ENCODE measurements at places on chromosomes 5 and 9. TPM values are rescaled to one million over a fixed set of nuclear protein-coding genes. Genes with fewer than 3 reads are reported as not detected.
A peak's percentile ranks its signal among the peaks of the same experiment; 100 is the strongest.

The SLC6A18 gene
- not detected for total RNA-seq

The GLRA1 gene
- not detected for total RNA-seq

The PCDHB11 gene
- 0.25 TPM for total RNA-seq

The OTP gene
- total RNA-seq = not detected

The GABRA6 gene
- not detected for total RNA-seq

DNA sequence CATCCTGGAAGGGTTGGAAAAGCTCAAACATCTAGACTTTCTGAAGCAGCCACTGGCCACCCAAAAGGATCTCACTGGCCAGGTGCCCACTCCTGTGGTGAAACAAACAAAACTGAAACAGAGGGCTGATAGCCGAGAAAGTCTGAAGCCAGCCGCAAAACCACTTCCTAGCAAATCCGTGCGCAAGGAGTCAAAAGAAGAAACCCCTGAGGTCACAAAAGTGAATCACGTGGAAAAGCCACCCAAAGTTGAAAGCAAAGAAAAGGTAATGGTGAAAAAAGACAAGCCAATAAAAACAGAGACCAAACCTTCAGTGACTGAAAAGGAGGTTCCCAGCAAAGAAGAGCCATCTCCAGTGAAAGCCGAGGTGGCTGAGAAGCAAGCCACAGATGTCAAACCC is 87.6 kb downstream of the MAP1B start:
- peak; percentile 65 for DNase-seq

GRCh38 chr5:159785656-159786055 is 130.6 kb upstream of the ADRA1B start:
- no peak for DNase-seq

DNA sequence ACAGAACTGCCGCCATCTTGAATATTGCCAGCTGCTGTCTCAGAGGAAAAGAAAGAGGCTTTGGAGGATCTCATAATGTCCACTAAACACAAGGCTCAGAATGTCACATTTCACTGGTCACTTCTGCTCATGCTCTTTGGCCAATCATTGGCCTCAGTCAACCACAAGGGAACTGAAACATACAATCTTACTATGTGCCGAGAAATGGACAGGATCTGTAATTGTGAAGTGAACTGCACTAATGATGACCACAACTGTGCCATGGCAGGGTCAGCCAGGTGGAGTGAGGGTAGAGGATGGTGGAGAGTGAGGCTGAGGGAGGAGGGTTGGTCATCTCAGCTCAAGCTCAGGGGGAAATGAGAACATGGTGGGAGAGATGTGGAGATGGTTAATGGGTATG is 32.8 kb downstream of the GDNF start:
- DNase-seq = no peak

GRCh38 chr9:126290871-126291270 is 35.8 kb upstream of the MVB12B start:
- DNase-seq = no peak

DNA sequence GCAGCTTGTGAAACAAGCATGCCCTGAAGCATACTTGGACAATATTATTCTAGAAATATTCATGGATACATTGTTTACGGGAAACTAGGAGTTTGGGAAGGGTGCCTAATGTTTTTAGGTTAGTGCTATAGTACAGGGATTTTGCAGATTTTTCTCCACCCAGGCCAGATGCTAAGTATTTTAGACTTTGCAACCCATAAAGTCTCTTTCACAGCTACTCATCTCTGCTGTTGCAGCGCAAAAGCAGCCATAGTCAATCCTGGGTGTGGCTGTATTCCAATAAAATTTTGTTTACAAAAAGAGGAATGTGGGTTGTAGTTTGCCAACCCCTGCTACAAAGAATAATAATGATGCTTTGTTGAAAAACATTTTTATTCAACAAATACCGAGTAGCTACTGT is 106.2 kb downstream of the CEMIP2 start:
- DNase-seq = no peak

GRCh38 chr5:111960476-111961215 is 203.7 kb upstream of the NREP start:
- peak; percentile 46 for DNase-seq

DNA sequence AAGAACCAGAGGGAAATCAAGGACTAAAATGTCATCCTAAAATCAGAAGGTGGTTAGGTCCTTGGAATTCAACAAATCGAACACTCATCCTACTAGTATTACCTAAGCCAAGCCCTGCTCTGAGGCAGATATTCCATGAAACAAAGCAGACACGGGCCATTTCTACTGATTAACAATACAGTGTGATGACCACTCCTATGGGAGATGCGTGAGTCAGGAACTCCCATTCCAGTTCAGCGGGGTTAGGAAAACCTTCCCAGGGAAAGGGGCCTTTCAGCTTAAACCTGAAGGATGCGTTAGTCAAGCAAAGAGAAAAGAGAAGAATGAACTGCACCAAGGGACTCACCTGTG is 117.8 kb upstream of the LHFPL2 start:
- DNase-seq = no peak

DNA sequence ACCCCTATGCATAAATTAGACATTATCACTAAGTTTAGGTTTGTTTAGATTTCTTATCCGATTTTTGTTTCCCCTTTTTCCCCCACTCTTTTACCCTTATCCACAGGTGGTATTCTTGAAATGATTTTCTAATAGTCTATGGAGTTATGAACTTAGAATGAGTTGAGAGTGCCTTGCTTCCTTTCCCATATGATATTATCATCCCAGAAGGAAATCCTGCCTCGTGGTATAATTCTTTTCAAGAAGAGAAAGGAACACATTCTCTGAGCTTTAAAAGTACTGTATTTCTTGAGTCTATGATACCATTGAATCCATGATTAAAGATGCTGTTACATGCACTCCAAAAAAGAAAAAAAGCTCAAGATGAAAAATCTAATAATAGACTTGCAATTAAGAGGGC is 76.9 kb upstream of the ADAMTSL1 start:
- no peak for DNase-seq

DNA sequence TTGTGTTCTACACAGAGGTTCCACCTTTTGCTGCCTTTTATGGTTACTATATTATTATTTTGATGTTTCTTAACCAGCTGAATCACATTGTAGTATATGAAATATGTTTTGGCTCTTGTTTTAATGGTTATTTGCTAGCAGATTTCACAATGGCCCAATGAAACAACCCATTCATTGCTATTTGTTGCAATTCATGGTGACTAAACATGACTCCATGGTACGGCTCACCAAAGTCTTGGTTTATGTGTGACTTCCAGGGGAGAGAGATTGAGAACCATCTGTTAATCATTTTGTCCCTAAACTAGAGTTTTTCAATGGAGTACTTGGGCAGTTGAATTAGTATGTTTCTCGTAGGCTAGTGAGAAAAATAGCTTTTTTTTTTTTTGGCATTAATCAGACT is 108.4 kb downstream of the GHR start:
- no peak for DNase-seq

- peak; percentile 89 for DNase-seq
Measured at GRCh38 chr5:174549254-174549653, 175.1 kb upstream of the MSX2 start.

DNA sequence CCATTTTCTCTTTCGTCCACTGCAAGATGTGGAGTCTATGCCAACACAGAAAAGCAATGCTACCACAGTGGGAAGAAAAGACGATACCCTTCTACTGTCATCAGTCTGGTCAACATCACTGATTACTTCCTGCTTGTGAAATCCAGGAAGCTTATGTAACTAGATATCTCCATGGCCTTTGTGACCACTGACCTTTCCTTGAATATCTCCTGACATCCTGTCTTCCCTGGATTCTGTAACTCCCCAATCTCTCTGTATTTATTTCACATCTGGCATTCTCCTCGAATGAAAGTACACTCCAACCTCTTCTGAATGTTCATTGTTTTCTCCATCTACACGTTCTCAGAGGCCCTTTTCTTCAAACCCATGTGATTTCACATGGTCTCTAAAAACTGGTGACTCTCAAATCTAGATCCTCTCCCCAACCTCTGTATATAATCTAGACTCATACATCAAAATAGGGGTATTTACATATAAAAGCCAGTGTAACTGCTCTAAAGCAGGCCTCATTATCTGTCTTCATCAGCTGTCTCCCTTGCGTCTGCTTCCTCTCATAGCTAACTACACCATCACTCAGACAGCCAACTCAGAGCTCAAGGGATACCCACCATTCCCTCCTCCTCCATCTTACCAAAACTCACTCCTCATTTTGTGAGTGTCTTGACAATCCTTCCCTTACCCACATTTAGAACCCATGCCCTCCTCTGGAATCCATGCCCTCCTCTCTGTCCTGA is 156.8 kb downstream of the SEMA5A start:
- DNase-seq = peak; percentile 13

DNA sequence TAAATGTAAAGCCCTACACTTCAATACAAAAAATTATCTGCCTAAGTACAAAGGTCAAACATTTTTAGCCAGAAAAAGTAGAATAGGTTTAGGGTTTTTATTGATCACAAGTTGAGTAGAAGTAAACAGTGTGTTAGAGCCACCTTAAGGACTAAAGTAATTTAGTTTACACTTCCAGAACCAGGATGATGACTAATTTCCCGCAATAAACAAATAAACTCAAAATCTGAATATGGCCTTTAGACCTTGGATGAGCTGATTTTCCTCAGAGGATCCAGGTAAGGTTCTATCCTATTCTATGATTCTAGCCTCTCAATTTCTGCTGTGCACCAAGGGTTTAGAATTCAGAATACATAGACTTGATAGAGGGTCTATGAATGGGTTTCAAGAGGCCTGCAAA is 179.4 kb upstream of the TBCA start:
- DNase-seq = no peak

DNA sequence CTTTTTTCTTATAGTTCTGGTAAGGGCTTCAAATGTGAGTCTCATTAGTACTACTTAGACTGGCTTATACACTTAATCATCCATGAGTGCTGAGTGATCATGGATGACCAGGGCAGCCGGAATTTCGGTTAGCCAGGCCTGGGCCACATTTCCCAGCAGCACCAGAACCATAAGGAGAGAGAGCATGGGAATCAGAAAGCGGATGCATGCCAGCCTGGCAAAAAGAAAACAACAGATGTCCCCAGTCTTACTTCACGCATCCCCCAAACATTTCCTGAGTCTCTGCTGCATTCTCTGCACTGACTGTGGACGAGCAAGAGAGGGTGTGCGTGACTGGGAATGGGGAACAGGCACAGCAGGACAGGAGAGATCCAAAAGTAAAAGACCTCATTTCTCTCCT is 371.1 kb upstream of the ZNF608 start:
- no peak for DNase-seq

DNA sequence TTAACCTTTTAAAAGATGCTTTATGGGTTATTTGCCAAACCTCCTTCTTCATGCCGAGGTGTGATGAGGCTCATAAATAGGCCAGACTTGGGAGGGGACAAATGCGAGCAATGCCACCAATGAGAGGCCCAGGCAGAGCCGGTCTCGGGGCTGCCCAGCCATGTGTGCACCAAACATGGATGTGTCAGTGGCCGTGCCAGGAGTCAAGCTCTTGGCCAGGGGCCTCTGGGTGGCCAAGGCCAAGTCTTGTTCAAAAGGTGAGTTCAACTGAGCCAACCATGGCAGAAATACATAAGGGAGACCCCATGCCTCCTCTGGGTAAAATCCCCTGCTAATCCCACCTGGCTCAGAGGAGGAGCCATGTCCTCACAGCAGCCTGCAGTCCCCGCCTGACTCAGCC is 10.9 kb upstream of the LCN15 start:
- no peak for DNase-seq

GRCh38 chr5:127299678-127300077 is 9.1 kb downstream of the MEGF10 start:
- peak; percentile 18 for DNase-seq

DNA sequence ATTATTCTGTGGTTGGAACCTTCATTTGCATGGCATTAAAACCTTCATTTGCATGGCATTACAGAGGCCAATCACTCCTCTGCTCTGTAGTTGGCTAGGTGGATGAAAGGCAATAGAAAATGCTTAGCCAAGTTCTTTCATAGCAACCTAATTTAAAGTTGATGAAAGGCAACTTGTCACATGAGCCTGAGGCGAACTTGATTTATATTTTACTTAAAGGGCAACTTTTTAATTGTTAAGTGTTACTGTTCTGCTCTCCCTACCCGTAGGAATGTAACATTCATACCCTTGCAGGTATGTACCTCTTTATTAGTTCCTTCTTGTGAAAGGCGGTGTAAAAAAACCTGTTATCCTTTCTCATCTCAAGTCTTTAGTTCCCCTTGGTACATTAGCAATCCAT is 7.9 kb upstream of the ERMP1 start:
- DNase-seq = no peak

- no peak for DNase-seq
Measured at GRCh38 chr5:39471836-39472508, 47.2 kb upstream of the DAB2 start.

DNA sequence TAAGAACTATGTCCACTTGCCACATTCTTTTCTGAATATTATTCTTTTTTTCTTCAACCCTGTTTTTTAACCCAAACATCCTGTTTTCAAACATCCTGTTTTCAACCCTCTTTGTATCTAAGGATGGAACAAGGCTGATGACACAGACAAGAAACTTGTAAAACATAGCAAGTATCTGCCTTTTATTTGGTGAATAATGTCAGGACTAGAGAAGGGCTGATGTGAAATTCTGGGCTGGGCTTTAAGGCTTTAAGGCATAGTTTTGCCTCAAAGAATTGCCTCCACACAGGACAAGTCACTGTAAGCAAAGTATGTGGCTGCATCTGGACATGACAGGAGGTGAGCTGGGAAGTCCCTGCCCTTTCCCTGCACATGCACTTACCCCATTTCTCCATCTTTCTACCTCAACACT is 42.5 kb upstream of the RIC1 start:
- DNase-seq = peak; percentile 69

GRCh38 chr5:1966461-1966860 is 83.7 kb upstream of the IRX4 start:
- DNase-seq = no peak

- DNase-seq = peak; percentile 98
Measured at GRCh38 chr9:3863111-3863528, 337.3 kb upstream of the RFX3 start.

GRCh38 chr5:33649549-33650482 is 209.1 kb downstream of the TARS1 start:
- peak; percentile 90 for DNase-seq

DNA sequence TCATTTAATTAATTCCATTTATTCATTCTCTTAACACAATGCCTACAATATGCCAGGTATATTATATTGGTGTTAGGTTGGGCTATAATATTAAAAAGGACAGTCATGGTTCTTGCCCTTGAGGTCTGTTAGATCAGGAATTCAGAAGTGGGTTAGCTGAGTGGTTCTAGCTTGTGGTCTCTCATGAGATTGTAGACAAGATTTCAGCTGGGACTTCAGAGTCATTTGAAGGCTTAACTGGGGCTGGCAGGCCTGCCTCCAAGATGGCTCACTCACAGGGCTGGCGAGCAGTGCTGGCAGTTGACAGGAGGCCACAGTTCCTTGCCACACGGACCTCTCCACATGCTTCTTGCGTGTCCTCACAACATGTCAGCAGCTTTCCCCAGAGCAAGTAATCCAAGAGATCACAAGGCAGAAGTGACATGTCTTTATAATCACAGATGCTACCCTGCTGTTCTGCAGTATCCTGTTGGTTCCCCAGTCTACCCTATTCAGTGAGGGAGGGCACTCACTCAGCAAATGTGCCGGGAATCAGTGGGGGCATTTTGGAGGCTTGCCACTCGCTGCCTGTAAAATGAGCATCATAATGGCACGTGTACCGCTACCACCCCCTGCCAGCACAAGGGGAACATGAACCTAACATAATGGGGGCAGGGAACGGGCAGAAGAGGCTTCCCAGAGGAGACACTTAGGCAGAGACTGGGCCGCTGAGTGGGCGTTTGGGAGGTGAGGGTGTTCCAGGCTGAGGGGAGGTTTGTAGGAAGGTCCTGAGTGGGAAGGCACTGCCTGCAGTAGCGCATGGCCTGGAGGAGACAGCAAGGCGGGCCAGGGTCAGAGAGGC is 70.0 kb downstream of the EXOSC2 start:
- peak; percentile 53 for DNase-seq

GRCh38 chr9:19375538-19375937 is 4.5 kb downstream of the RPS6 start:
- DNase-seq = peak; percentile 29
